ENCODE measurements at places on chromosomes 12 and 14.

DNA sequence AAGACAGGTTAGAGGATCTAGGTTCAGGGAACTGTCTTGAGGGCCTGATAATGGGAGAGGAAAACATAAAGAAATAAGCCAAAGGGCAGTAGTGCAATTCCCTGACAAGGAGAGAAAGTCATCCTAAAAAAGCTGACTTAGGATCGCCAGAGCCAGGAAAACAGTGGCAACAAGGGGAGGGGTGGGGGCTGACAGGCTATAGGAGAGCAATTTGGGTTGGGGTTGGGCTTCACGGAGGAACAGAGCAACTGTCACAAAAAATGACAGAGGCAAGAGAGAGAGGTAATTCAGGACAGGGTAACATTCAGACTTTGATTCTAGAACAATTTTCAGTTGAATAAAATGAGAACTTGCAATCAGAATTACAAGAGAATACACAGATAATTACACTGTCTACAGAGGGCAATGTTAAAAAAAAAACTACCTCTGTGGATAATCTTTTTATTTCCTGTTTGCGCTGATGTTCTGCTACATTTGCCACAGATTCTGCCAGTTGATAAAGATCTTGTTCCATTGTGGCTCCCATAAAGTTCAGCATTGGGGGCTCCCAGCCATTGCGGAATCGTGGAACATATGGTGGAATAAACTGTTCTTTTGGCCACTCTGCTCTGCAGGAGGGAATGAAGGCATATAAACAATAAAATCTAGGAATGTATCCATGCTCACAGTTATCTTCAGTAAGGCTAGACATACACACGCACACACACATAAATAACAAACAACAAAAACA is 138.6 kb downstream of the EPS8 start:
- no peak for DNase-seq

- no peak for DNase-seq
Observed at GRCh38 chr12:62581288-62582064, 114.8 kb downstream of the MON2 start.

DNA sequence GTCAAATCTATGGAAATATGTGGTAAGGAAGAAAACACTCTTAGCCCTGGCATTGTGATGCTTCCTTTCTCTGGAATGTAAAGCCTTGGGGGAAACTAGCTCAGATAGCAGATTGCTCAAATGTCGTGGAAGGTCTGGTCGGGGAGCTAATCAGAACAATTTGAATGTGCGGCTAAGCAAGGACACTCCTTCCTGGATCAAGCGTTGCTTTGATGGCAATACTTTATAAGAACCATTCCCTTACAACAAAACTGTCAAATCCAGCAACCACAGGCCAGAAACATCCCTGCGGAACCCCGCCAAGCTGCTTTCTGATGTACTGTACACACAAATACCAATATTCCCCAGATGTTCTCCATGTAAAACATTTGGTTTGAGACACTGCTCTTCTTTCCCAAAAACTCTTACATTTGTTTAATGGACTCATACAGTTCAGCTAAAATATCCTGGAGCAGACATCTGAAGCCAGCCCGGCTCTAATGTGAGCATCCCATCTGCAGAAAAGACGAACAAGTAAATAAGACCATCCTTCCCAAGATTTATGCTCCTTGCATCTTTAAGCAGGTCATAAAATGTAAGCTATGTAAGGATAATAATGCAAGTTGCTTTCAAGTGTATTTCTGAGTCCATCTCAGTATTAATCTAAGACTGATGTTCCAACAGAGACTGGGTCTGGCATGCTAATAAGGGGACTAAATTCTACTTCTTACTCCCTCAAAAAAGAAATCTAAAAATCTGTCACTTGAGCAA is 20.2 kb downstream of the NUAK1 start:
- no peak for DNase-seq

GRCh38 chr14:74160763-74161162 is 76.0 kb downstream of the LIN52 start:
- DNase-seq = no peak

DNA sequence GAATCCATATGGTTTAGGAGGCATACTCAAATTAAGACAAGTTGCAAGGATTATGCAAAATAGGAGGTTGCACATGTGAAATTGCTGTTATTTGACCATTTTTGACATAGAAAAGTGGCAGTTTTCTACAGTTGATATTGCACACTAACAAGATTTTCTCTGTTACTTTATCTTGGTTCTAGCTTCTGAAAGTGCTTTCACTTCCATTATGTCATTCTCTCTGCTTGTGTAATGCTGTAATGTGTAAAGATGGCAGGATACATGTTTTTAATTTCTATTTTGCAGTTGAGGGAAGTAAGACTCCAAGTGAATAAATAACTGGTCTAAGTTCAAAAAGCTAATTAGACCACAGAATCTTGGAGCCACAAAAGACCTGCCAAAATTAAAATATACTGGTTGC is 60.6 kb downstream of the MYRFL start:
- DNase-seq = no peak

DNA sequence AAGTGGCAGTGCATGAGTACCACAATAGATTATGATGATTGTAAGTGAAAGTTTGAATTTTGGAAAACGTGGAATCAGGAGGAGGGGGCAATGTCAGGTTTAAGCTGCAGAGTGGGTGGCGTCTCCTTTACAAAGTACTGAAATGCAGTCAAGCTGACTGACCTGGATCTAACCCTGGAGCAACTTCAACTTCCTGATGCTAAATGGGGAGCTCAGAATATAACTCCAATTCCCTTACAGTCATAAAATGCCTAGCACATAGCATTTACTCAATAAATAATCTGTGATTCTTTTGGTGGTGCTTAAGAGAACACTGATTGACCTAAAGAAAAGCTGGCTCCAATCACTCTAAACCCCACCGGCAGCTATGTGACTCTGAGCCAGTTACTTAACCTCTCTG is 38.5 kb downstream of the CCDC60 start:
- no peak for DNase-seq

GRCh38 chr14:51653079-51653774 is 1.5 kb downstream of the FRMD6 start:
- no peak for DNase-seq

- no peak for DNase-seq
Observed at GRCh38 chr12:47188576-47189441, 109.0 kb upstream of the AMIGO2 start.

DNA sequence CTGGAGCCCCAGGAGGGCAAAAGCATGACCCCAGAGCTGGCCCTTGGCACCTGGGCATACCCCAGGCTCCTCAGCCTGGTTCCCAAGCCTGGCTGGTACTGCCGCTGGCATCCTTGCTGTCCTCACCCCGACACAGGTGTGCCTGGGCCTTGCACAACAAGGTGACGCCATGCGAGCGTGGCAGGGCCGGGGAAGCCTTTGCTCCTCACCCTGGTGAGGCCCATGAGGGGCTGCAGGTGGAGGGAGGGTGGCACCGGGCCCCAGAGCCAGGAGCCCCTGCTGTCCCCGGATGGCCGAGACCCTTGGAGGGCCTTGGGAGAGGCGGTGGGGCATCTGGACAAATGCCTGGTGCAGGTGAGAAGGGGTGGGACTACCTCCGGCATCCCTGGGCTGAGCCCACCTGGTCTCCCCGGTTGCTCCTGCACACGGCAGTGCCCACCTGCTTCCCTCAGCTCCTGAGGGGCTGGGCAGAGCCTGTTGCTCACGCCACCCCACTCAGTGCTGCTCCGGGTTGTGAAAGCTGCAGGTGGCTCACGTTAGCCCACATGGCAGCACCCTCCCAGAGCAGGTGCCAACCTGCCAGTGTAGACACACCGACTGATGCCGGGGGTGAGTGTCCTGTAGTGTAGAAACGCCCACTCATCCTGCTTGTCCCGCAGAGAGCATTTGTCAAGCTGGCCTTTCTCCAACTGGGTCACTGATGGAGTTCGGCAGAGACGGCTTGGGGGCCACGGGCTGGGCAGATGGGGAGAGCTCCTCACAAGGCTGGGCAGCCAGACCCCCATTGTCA is 24.6 kb upstream of the KIF26A start:
- no peak for DNase-seq

GRCh38 chr14:95862243-95862642 is 14.4 kb upstream of the TUNAR start:
- no peak for DNase-seq

DNA sequence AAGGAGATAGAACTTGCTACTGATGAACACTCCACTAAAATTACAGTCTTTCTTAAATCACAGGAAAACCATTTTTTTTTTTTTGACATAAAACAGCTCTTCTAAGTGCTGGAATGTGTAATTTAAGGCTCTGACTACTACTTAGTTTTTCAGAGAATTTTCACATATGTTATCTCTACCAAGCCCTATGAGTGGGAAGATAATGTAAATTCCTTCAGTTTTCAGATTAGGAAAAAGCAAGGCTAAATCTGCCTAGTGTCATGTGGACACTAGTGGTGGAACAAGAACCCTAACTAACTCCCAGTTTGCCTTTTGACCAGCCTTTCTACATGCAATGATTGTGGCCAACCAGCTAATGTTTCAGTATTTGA is 37.3 kb upstream of the CSRP2 start:
- DNase-seq = no peak

DNA sequence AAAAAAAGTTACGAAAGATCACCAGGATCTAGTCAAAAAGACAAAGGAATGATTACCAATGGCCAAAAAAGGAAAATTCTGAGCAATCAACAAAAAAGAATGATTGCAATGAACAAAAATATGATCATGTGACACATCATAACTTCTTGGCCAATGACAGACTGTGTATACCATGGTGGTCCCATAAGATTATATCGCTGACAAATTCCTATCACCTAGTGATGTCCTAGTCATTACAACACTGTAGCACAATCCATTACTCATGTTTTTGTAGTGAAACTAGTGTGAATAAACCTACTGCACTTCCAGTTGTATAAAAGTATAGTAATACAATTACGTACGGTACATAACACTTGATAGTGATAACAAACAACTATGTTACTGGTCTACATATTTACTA is 12.3 kb downstream of the SEL1L start:
- no peak for DNase-seq

DNA sequence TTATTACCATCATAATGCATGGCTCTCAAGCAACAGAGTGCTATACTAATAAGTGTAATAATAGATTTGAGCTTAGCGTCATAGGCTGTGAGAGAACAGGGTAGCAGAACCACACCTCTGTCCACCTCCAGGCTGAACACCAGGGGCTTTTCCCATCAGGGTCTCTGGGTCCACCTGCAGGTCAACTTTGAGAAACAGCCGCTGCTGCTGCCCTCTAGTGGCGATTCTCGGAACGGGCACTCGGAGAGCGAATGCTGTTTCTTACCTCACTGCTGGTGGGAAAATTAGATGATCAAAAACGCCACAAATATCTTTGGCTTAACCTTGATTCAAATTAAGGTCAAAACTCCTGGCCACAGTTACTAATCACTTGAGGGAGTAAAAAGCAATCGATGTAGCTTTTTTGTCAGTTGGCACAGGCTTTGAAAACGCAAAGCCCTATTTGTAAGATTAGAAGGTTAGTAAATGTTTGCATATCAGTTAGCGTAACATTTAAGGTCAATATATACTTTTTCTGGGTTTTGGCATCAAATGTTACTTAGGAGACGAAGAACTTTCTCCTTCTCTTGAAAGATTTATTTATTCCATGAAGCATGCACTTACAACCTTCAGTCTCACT is 127.9 kb upstream of the TMEM132D start:
- DNase-seq = peak; percentile 87

DNA sequence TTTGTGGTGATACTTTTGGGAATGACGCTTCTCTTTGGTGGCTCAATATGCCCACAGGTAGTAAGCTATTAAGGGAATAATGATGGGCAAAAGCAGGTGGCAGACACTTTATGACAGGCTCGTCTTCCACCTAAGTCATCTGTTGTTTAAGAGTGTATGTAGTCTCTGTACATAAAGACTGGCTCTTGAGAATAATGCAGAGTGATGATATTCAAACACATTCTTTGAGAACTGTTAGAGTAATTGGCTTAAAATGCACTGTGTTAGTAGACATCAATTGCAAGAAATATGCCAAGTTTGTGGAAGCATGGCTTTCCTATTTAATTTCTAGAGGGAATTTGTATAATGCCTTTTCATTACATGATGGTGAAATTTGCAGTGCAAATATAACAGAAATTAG is 694.8 kb upstream of the MIS18BP1 start:
- no peak for DNase-seq

DNA sequence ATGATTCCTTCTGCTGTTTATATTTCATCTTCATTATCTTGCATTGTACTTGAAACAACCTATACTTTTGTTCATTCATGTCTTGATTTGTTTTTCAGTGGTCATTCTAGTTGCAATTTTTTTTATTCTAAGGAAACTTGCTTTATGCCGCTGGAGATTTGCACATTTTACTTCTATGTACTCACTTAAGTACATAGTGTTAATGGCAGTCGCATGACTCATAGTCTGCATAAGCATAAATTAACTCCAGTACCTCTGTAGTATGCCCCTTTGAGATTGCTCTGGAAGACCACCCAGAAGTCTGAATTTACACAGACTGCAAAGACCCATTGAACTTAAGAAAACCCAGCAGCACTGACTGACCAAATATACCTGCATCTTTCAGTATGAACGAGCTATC is 77.0 kb downstream of the MSRB3 start:
- DNase-seq = no peak

DNA sequence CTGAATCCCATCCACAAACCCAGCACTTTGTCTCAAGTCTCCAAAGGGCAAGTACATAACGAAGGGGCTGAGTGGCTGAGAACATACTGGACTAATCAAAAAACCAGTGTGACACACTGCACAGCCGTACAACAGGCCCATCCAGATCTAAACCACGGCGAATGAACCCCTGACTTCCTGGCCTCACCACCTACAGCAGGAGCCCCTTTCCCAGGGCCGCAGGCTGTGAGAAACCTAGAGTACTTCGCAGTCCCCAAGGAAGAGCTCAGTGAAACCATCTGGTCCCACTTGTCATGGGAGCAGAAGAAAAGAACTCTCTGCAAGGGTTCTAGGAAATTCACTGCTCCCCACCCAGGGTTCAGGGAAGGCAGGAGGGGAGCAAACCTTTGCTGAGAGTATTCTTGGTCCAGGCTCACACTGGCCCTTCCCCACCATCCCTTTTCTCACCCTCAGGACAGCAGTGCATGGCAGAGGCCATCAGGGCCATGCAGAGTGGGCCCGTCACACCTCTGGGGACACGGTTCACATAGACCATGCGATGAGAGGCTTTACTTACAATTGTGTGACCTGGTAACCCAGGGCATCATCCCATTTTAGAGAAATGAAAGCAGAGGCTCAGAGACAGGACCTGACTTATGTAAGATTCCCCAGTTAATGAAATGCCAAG is 192.8 kb downstream of the BCL11B start:
- peak; percentile 21 for DNase-seq

DNA sequence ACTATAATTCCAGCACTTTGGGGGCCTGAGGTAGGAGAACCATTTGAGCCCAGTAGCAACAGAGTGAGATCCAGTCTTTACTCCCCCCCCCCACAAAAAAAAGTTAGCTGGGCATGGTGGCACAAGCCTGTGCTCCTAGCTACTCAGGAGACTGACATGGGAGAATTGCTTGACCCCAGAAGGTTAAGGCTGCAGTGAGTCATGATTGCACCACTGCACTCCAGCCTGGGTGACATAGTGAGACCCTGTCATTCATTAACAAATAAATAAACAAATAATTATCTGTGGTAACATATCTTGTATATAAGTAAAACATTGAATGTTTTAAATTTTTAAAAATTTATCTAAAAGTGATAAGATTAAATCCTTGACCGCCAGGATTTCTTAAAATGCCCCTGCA is 4.8 kb downstream of the ENTPD5 start:
- no peak for DNase-seq

- DNase-seq = no peak
Observed at GRCh38 chr12:90233168-90234100, 524.8 kb upstream of the ATP2B1 start.

Measured in activated CD8-positive, alpha-beta memory T cell treated with anti-CD3 and anti-CD28 coated beads for 24 hours (primary cell).